ENCODE measurements at places on chromosomes 6 and 20.

- DNase-seq: no peak
These were observed 653.6 kb upstream of the FLRT3 start for GRCh38 chr20:14991023-14991422.

DNA sequence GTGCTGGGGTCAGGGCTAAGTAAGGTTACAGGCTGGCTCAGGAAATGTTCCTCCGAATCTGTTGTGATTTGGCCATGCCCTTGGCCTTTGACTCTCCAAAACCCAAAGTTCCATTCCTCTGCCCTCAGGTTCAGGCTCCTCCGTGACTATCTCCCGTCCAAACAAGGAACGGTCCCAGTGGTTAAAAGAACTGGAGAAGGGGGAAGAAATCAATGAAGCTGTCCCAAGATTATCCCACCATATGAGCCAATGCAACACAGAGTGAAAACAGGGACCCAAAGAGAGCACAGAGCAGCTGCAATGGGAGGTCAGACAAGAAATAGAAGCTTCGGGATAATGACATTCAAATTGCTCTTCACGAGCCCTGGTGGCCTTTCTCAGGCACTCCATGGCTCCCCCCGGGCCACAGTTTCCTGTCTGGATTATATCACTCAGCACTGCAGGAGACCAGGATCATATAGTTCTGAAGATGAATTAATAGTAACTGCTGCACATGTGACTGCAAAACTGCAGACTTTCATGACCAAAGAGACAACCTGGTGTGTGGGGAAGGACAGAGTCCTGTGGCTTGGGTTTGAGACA, 211.3 kb downstream of the ZNF217 start:
- no peak for DNase-seq

DNA sequence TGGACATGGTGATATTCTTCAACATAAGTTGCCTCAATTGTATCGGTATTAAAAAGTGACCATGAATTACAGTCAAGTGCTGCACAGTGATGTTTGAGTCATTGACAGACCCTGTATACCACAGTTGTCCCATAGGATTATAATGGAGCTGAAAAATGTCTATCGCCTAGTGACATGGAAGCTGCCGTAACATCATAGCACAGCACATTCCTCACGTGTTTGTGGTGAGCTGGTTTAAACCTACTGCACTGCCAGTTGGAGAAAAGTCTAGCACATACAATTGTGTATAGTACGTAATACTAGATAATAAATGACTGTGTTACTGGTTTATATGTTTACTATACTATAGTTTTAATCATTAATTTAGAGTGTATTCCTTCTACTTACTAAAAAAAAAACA, 150.2 kb downstream of the CDH26 start:
- DNase-seq: no peak

DNA sequence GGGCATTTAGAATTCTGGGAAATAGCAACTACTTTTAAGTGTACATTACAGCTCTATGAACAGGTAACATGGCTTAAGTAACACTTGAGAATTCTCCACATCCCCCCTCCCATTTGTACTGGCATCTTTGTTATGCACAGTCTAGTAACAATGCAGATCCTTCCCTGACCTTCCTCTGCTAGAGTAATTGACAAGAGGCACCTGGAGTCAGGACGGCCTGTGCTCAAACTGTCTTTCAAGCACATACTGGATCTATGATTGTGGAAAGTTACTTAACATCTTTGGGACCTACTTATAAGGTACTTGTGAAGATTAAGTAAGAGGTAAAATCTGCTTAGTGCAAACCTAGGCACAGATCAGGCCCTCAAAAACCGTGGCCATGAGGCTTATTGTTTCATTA, 21.9 kb upstream of the GSTA3 start:
- no peak for DNase-seq

DNA sequence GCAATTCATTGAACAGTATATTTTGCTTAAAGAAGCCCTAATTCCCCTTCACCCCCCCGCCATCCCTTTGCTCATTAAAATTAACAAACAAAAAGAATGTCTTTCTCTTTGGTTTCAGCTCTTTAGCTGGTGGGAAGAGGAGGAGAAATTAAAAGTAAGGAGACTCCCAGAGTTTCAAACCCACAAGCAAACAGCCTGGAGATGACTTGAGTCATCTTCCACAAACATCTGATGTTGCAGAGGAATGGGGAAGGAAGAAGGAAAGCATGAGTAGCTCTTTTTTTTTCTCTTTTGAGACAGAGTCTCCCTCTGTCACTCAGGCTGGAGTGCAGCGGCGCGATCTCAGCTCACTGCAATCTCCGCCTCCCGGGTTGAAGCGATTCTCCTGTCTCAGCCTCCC, 189.6 kb downstream of the ADAT2 start:
- no peak for DNase-seq

- no peak for DNase-seq
These were observed 55.9 kb upstream of the HDDC2 start for GRCh38 chr6:125357515-125358256.

GRCh38 chr6:95387845-95388244, 189.5 kb upstream of the MANEA start:
- DNase-seq: no peak

Data from amniotic stem cell (primary cell).